ENCODE measurements at places on chromosomes 2 and 18.

- no peak for DNase-seq
Measured at GRCh38 chr2:111632661-111633060, 251.3 kb downstream of the ANAPC1 start.

DNA sequence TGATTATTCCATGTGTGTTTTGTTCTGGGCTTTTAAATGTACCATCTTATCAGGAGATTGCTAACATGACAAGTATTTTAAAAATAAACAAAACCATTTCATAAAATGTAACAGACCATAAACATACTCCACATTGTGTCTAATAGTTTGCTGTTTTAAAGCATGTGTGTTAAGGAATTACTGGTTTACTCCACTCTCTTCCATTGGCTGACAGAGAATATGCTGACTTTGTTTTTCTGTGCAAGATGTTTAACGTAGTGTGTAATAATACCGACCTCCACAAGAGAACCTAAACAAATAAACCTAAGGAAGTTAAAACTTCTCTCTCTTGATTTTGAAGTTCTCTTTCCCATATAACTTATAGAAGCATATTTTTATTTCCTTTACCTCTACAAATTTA, 17.0 kb upstream of the TMEM18 start:
- DNase-seq, result no peak

DNA sequence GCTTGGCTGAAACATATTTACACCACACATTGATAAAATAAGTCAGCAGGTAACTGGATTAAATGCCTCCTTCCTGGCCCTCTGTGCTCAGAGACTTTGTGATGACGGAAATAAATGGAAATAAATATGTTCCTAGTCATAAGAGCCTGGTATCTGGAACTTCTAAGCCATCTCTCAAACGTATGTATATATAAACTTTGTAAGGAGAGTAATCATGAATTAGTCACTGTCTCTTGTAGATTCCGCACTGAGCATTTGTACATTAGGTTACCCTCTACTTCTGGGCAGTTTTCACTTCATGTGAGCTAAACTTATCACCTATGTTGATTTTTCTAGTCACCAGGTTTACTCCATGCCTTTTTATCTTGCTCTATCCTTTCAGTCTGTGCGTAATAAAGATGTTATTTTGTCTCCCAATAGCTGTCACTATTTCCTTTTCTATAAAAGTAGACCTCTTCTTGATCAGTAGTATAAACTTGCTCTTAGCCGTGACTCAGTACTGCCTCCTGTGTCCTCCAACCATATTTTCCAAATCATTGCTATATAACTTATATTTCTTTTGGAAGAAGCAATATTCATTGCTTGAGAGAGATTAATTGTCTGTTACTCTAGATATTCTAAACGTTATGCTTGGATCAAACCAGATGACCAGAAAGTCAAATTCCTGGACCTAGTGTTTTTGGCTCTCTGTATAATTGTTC, 53.2 kb downstream of the FEZ2 start:
- DNase-seq, result no peak

DNA sequence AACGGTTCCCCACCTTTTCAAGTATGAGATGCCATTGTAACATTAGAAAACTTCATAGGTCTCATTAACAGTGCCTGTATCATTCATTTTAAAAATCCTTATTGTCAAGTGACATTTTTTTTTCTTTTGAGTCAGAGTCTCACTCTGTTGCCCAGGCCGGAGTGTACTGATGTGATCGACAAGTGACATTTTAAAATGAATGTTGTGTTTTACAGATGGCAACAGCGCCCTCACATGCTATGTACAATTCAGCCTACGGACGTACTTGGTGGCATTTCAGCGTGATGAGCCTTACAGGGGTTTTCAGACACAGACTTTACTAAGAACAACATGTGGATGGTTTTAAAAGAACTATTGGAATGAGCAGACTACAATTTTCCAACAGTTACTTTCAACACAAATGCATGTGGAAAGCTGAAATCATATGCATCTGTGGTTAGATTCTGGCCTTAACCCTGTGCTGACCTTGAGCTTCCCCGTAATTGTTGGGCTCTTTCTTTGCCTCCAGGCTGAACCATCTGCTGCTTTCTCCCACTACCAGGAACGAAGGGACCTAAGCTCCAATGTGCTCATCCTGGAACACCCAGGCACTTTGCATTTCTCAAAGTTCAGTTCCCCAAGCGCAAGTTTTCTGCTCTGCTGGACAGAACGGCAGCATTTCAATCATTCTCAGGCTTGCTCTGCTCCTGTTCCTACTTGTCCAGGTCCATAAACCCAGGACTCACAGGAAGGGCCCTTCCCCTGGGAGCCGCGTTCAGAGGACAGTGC, 119.9 kb upstream of the NDUFV2 start:
- no peak for DNase-seq

DNA sequence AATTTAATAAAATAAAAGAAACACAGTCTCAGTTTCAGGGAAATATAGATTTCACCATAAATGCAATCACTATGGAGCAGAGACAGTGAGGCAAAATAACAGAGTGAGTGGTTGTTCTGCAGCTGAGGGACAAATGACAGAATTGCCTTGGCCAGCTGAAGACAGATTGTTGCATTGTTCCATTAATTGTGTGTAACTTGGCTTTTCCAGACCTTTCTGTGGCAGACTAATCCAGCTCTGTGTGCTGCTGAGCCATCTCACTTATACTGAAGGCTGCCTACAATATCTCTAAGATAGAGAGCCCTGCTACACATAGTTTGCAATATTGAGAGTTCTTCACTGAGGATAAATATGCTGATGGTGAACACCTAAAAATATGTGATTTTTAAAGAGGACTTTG, 11.5 kb downstream of the LRRTM1 start:
- DNase-seq, result no peak

DNA sequence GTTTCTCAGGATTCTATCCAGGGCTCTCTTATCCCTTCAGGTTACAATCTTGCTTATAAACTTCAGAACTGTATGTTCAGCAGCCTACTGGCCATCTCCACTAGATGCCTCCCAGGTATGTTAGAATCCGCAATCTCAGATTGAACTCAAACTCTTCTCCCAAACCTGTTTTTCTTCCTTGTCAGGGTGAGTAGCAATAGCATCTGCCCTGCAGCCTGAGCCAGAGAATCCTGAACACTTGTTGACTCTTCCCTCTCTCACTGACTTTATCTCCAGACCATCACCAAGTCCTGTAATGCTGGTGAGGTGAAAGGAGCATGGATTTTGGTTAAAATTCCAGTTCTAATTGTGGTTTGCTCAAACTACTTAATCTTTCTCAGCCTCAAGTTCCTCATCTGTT, 82.6 kb upstream of the ALPP start:
- DNase-seq, result no peak

DNA sequence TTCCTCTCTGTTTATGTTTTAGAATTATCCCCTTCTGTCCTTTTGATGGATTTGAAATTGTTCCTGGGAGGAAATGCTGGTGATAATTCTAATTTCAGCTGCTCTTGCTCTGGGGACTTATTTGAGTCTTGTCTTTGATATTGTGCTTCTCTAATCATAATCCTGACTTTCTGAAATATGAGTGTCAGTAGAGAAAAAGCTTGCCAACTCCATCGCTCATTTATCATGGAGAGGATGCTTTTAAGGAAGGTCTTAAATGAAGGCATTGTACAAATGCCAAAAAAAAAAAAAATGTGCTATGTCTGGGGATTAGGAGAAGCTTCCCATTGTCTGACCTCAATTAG, 159.5 kb downstream of the NYAP2 start:
- DNase-seq, result no peak

DNA sequence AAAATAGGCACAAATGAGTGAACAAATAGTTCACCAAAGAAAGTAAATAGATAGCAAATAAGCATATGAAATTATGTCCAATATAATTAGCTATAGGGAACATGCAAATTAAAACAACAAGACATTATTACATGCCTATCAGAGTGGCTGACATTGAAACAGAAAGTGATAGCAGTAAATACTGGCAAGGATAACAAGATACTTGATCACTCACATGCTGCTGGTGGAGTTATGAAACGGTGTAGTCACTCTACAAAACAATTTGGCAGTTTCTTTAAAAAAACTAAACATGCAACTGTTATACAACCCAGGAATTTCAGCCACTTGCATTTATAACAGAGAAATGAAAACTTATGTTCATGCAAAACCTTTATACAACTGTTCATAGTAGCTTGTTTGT, 439.2 kb upstream of the ACVR2A start:
- no peak for DNase-seq

GRCh38 chr2:210366675-210367080, 51.7 kb upstream of the MYL1 start:
- DNase-seq, result no peak

Measured in GM12891 (cell line).